ENCODE measurements at places on chromosomes 2 and 18.

DNA sequence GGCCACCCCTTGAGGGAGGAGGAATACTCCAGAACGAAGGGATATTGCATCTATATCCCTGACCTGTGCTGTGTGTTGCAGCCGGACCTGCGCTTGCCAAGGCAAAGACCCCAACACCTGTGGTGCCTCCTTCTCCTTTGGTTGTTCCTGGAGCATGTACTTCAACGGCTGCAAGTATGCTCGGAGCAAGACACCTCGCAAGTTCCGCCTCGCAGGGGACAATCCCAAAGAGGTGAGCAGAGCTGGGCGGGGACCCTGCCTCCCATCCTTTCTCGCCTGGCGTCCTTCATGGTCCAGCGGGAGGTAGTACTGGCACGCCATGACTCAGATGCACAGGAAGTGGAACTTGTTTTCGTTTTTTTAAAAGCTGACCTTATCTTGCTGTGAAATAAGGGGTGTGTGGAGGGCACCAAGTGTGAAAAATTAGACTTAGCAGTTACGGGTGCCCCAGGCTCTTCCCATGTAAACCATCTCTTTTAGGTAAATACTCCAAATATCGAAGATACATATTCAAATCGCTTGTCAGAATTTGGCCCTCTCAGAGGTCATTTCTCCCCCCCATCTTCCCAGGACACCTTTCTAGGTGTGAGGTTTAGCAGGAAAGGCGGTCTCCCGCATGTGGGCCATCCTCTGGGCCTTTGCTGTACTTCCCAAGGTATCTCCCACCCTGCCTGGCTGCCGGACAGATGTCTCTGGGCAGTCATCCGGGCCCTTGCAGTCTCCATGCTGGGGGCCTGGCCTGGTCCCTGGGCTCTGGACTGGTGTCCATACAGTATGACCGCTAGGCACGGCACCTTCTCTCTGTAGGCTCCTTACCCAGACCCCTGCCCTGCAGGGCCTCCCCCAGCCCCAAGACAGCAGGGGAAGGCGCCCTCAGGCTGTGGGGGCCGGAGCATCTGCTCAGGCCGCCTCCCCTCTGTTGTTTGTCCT, 57.6 kb downstream of the BOLA3 start:
- peak; percentile 10 for DNase-seq

- no peak for DNase-seq
Measured at GRCh38 chr2:58543442-58543841, 302.3 kb upstream of the FANCL start.

- DNase-seq, result peak; percentile 33
Measured at GRCh38 chr18:58911766-58912165, 47.1 kb downstream of the ZNF532 start.

GRCh38 chr2:128472789-128473174, 154.1 kb upstream of the HS6ST1 start:
- DNase-seq, result no peak

DNA sequence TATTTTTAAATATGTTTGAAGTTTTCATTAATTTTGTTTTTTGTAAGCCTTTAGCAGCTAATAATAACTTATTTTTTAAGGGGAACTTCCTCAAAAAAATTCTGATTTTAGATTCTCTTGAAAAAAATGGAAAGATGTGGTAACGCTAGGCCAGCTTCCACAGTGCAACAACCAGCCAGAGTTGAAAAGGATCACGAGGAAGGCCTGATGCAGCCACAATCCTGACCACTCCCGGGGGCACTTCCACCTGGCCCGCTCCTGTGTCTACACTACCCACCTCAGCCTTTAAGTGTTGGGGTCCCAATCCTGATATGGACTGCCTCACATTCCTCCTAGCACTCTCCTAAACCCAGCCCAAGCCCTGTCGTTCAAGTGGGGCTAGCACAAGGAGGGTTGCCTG, 101.1 kb downstream of the TMEM17 start:
- DNase-seq, result no peak

GRCh38 chr2:71715241-71715750, 261.9 kb downstream of the DYSF start:
- no peak for DNase-seq

- no peak for DNase-seq
Measured at GRCh38 chr2:78535395-78535794, 490.1 kb upstream of the REG3G start.

DNA sequence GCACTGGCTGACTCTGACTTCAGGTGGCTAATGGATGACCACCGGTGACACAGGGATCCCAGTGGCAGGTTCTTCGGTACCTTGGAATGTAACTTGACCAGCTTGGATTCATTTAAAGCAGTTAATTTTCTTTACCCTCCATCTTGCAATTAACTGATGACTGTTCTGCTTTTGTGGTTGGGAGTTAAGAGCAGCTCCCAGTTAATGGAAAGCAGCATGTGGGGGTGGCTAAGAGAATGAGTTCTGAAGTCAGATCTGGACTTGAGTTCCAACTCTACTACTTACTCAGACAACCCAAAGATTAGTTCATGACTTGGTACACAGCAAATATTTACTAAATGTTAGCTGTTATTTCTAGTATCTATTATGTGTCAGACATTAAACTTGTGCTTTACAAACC, 58.5 kb downstream of the FAM228A start:
- no peak for DNase-seq
